ENCODE measurements at places on chromosomes 11 and 22.

GRCh38 chr11:36088266-36088972, 144.6 kb downstream of the LDLRAD3 start:
- no peak for DNase-seq

GRCh38 chr11:17590463-17590862, 43.4 kb downstream of the OTOG start:
- no peak for DNase-seq

DNA sequence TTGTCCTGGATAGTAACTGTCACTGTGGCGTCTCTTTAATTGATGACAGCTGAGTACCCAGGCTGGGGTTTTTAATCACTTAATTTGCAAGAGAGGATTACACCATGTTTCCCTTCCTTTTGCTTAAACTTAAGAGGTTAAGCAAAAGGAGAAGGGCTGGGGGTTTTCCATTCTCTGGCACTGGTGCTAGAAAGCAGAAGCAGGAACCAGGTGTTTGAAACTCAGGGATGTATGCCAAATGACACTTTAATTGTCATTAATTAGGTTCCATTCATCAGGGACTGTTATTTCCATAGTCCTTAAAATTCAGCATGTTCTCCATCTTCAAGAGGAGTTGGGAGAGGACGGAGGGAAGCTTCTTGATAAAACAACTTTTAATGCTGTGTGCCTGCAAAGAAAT, 746.2 kb downstream of the NELL1 start:
- DNase-seq = no peak

DNA sequence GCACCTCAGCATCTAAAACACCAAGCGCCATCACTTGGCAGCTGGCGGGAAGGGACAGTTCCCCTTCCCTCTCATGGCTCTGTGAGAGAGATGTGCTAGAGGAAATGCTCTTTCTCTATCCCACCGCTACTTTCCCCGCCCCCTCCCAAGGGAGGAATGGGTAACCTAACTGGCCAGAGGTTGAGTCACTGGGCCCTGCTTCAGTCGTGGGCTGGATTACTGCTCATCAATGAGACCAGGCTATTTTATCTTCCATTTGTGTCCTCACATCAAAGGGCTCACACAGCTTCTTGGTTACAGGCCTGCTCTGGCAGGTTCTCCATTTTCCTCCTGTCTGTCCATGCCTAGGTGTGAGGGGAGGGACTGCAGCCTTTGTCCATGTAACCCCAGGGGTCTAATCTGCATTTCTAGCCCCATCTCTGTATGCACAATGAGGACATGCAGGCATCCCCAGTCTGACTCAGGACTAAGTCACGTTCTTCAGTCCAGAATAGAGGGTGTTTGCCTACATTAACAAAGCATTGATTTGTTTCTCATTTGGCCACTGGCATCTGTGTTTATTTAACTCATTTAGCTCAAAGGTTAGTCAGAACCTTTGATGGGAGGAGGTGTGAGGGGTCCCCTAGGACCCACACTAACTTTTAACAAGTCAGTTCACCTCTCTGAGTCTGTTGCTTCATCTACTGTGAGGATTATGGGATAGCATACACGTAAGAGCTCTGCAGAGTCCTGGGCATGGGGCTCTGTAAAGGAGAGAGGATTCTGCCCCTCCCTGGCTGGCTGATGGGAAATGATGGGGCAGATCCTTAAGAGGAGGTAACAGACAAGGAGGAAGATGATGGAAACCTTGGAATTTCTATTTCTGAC, 99.1 kb downstream of the XRRA1 start:
- no peak for DNase-seq

GRCh38 chr11:75440960-75441803, 8.2 kb upstream of the KLHL35 start:
- no peak for DNase-seq

DNA sequence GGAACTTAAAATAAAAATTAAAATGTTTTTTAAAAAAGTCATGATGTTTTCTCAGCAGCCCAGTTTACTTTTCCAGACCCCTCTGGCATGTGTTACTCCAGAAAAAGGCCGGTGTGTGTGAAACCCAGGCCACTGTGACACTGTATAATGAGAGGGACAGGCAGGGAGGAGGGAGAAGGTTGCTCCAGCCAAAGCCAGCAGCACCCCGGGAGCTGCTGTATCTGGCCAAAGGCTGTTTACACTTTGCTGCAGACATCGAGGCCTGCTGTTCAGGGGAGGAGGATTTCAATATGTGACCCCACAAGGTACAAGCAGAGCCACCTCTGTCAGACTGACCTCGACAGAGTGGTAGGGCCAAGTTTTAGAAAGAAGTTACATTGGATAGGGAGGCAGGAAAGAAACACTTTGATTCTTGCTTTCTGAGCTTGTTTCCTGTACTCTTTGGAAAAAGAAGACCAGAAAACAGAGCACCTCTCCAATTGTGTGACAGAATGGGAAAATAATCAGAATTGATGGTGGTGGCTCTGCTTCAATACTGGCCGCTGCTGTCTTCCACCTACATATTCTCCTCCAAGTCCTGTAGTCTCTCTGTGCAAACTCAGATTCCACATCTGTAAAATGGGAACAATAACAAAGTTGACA, 41.0 kb upstream of the CD44 start:
- no peak for DNase-seq

DNA sequence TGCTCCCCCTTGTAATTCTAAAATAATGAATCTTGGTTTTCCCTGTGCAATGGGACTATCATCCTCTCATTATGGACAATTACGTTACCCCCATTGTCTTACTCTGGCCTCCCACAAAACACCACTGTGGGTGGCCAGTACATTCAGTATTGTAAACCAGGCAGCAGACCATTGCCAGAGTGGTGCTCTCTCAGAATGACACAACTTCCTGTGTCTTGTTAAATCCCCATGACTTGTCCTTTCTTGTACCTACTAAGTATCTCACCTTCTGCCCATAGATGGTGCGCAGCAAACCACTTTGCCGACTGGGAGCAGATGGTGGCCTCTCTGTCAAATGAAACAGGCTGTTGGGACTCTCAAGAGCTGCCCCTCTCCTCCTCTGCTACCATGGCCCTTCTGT, 287.1 kb upstream of the RAG2 start:
- no peak for DNase-seq

DNA sequence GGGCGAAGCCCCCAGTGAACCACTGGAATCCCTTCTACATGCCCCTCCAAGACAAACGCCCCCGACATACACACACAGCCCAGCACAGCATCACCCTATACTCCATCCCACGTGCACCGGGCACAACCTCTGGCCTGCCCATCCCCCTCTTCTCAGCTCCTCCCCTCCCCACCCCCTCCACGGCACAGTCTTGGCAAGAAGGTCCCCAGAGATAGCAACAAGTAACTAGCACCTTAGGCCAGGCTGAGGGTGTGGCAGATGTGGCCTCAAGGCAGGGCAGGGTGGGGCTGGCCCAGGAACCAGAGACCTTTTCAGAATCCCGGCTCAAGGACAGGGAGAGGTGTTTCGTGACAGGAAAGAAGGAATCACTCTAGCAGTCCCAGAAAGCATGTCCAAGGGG, 54.3 kb downstream of the CYTH4 start:
- DNase-seq = no peak

DNA sequence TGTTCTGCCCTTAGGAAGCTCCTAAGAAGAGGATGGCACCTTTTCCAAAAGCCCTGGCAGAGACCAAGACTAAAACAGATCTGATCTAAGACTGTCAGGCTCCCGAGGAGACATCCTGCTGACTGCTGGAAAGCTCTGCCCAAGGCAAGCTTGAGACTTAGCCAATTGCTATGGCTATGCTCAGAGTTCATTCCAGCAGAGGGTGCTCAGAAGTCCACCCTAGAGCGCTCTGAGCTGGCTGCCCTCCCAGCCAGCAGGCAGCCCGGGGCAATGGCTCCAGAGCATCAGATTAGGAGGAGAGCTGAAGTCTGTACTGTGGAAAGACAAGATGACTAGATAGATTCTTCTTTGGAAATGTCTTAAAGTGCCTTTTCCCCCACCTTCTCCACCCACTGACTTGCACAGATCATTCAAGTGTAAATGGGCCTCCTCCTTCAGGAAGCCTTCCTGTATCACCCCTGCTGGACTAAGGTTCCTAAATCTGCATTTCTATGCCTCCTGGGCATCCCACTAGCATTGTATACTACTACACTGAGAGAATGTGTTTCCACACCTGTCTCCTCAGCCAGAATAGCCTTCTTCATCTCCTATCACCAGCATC, 23.4 kb downstream of the LRRC55 start:
- DNase-seq = no peak

- no peak for DNase-seq
Observed at GRCh38 chr11:71076525-71077304, 175.7 kb downstream of the SHANK2 start.

- no peak for DNase-seq
Observed at GRCh38 chr22:40975366-40975765, 24.2 kb downstream of the RBX1 start.

All from cerebellar nuclear complex (tissue), 1 donor.